Stimulated activated CD4-positive, alpha-beta T cell treated with anti-CD3 and anti-CD28 coated beads, TNF-alpha, amount 100 ng/mL, for 4 hours (primary cell): ENCODE measurements at places on chromosomes 1 and 21.

GRCh38 chr1:102967786-102968185 is 140.5 kb downstream of the COL11A1 start:
- no peak for DNase-seq

- DNase-seq: no peak
These were observed 364.7 kb downstream of the LMX1A start for GRCh38 chr1:164991763-164992314.

GRCh38 chr1:84069236-84069845 is 70.4 kb upstream of the TTLL7 start:
- DNase-seq: no peak

DNA sequence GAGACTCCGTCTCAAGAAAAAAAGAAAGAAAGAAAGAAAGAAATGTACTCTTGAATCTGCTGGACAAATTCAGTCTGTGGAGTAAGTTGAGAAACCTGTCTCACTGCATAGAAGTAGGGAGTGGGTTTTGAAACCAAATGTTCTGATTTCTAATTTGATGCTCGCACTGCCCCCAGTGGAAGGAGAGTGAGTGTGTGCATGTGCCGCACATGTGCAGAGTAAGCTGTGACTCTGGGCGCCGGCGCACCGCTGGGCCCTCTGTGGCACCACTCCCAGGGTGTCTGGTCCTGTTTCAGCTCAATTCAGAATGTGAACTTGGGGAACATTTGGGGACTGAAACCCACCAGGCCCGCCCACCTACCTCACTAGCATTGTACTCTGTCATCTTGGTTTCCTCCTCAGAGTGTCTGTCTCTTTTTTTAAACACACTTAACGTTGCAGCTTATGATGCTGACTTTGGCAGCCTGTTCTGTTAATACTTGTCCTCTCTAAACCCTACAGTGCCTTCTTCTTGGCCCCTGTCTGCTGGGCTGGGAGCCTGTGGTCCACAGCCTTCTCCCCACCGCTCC is 104.6 kb downstream of the CACNA1E start:
- DNase-seq: no peak

GRCh38 chr1:57770772-57771171 is 346.9 kb upstream of the DAB1 start:
- no peak for DNase-seq

DNA sequence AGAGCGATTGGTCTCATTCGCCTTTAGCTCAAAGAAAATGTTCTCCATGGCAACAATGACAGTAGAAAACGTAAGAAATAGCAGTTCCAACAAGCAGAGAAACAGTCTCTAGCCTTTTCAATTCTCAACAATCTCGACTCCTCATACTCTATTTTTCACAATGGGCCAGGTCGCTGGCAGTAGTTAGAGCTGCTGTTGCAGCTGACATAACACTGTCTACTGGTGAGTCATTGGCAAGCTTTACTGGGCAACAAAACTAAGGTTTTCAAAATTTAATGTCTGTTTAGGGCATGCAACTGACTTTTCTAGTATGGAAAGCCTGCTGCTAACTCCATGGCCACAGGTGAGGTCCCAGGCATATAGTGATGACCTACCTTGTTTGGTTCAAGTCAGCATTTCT is 221.1 kb upstream of the KAZN start:
- DNase-seq: no peak

- DNase-seq: no peak
These were observed 7.9 kb downstream of the ACAP3 start for GRCh38 chr1:1299686-1300351.

DNA sequence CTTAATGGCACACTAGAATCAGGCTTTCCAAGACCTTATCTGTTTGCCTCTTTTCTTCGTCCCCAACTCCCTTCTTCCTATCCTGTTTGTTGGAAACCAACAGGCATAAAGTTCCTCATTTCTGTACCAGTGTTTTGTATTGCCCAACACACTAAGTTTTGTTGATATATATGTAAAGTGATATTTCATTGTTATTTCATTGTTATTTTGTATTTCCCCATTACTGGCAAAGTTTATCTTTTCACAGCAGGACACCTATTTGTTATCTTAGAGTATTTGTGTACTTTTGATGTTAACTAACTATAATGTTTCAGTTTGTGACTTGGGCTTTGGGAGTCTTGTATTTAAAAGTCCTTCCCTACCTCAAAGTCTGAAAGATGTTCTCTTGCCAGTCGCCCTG is 27.1 kb downstream of the FAM20B start:
- DNase-seq: no peak

- DNase-seq: no peak
These were observed 222.6 kb downstream of the COL24A1 start for GRCh38 chr1:85933961-85934360.

- DNase-seq: no peak
These were observed 193.6 kb downstream of the RPS6KC1 start for GRCh38 chr1:213244664-213245091.

DNA sequence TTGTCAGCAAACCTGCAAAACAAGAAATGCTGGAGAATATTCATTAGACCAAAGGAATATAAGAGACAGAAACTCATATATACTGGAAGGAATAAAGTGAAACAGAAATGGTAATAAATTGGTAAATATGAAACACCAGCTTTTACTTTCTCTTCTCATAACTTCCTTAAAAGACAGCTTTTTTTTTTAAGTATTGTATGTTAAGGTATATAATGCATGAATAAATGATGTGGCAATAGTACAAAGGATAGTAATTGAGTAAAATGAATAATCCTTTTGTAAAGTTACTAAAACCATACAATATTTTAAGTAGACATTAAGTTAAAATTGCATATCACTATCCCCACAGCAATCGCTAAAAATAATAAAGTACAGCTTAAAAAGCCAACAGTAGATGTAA is 64.8 kb downstream of the TRIM33 start:
- DNase-seq: no peak

DNA sequence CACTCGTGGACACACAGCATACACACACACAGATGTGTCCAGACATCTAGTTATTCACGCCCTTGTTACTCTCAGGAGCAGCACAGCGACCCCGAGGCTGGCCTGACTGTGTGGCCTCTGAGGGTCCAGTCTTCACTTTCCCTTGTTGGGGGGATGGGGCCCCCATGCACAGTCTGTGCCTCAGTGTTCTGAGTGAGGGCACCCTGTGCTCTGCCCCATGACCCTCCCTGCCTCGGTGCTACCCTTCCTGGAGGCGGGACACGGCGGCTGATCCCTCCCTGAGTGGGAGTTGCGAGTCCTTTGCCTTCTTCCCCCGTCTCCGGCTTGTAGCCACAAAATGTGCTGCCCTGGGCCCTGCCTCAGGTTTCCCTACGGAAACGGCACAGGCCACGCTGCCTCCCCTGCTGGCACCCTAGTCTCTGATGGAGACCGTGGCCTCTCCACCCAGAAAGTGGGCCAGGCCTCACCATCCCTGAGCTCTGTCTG is 8.6 kb downstream of the CSTB start:
- no peak for DNase-seq

- DNase-seq: no peak
These were observed 1.6 kb downstream of the ADGRL4 start for GRCh38 chr1:79004916-79005315.

- DNase-seq: no peak
These were observed 236.9 kb upstream of the DPYD start for GRCh38 chr1:98157524-98158313.

- DNase-seq: no peak
These were observed 8.4 kb downstream of the KCNJ15 start for GRCh38 chr21:38265166-38265565.

DNA sequence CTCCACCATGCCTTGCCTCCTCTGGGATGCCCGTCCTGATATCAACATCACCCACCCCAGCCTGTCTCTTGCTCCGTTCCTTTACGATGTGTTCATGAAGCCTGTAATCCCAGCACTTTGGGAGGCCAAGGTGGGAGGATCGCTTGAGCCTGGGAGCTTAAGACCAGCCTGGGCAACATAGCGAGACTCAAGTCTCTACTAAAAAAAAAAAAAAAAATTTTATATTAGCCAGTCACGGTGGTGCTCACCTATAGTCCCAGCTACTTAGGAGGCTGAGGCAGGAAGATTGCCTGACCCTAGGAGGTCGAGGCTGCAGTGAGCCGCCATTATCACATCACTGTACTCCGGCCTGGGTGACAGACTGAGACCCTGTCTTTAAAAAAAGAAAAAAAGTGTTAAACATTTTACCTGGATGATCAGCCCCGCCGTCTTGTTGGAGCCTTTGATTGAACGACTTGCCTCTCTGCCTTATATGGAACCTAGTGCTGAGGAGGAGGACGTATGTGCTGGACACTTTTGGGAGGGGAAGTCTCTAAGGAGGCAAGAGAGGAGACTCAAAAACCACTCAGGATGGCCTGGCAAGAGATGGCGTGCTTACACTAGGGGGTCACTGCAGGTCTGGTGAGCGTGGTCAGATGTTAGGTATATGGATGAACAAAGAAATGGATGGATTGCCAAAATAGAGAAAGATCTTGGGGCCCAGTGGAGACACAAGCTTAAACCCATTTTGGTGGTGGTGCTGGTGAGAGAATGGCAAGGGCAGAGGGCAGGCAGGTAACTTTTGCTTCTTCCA is 80.5 kb upstream of the IFFO2 start:
- DNase-seq: no peak

GRCh38 chr21:38811257-38811656 is 5.5 kb downstream of the ETS2 start:
- DNase-seq: no peak

GRCh38 chr21:35216996-35217395 is 167.9 kb upstream of the RUNX1 start:
- DNase-seq: no peak

GRCh38 chr1:220291580-220291979 is 19.3 kb upstream of the RAB3GAP2 start:
- DNase-seq: no peak

- no peak for DNase-seq
These were observed 53.0 kb downstream of the CD46 start for GRCh38 chr1:207804721-207805468.

DNA sequence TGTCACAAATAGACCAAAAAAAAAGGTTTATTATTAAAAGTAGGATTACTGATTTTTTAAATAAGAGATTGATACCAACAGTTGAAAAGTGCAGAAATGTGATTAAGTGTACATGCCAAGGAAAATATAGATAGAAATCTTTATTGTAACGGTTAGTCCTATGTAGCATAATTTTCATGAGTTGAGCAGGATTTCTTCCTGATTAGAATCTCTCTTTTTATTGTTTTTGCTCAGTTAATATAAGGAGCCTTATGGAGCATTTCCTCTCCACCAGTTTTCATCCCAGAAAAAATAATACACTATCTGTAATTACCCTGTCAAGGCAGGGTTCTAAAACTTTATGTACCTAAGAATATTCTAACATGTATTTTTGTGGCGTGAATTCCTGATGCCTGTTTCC is 23.4 kb downstream of the CAPZA1 start:
- no peak for DNase-seq

GRCh38 chr1:166914111-166914510 is 38.0 kb upstream of the TADA1 start:
- DNase-seq: no peak

GRCh38 chr21:36701756-36702621 is 3.1 kb downstream of the SIM2 start:
- DNase-seq: no peak
